ENCODE measurements at places on chromosomes 3 and 15. TPM values are rescaled to one million over a fixed set of nuclear protein-coding genes. Genes with fewer than 3 reads are reported as not detected.

The MAP1A gene
- 1.3 TPM for polyA plus RNA-seq

The GCSAM gene
- not detected for polyA plus RNA-seq

The MKRN2OS gene
- polyA plus RNA-seq: 1.9 TPM

The A4GNT gene
- 0.34 TPM for polyA plus RNA-seq

The SAMD7 gene
- polyA plus RNA-seq: not detected

The EPHA6 gene
- 0.59 TPM for polyA plus RNA-seq

The TMOD2 gene
- 3.7 TPM for polyA plus RNA-seq

The SHC4 gene
- 0.19 TPM for polyA plus RNA-seq

The PLA2G4E gene
- not detected for polyA plus RNA-seq

The IDH2 gene
- polyA plus RNA-seq: 53.6 TPM

The MAP3K13 gene
- polyA plus RNA-seq: 17.2 TPM

The NDN gene
- polyA plus RNA-seq: 7.6 TPM

The CHCHD4 gene
- 3.4 TPM for polyA plus RNA-seq

The STAC gene
- 0.19 TPM for polyA plus RNA-seq

The CADM2 gene
- 0.31 TPM for polyA plus RNA-seq

The EXD1 gene
- polyA plus RNA-seq: not detected

The PCOLCE2 gene
- polyA plus RNA-seq: 2.5 TPM

The PATL2 gene
- polyA plus RNA-seq: 0.80 TPM

The PRKCD gene
- 22.6 TPM for polyA plus RNA-seq

The SPINT1 gene
- polyA plus RNA-seq: 39.3 TPM

The SPATA12 gene
- not detected for polyA plus RNA-seq

The MORC1 gene
- polyA plus RNA-seq: not detected

The APOD gene
- 47.9 TPM for polyA plus RNA-seq

The CHRNA7 gene
- 2.6 TPM for polyA plus RNA-seq

The MOBP gene
- not detected for polyA plus RNA-seq

The TM4SF1 gene
- polyA plus RNA-seq: 85.0 TPM

The CLSTN2 gene
- polyA plus RNA-seq: 0.99 TPM

The GOLGA6L22 gene
- polyA plus RNA-seq: not detected

The CCK gene
- 0.23 TPM for polyA plus RNA-seq

The ASB14 gene
- polyA plus RNA-seq: 0.02 TPM

The CAMK2N2 gene
- 13.8 TPM for polyA plus RNA-seq

The GOLGA6A gene
- polyA plus RNA-seq: not detected

The DNAH1 gene
- 11.4 TPM for polyA plus RNA-seq

The CCDC191 gene
- 5.1 TPM for polyA plus RNA-seq

The PIK3CA gene
- 3.2 TPM for polyA plus RNA-seq

The PARP15 gene
- polyA plus RNA-seq: 0.80 TPM

The UPK1B gene
- 3.7 TPM for polyA plus RNA-seq

The KIAA1143 gene
- polyA plus RNA-seq: 6.8 TPM

The GOLGA6L1 gene
- not detected for polyA plus RNA-seq

The SLC9C1 gene
- polyA plus RNA-seq: 0.07 TPM

The SUCNR1 gene
- polyA plus RNA-seq: 0.04 TPM

All from pancreas (tissue), 10 donors.